ENCODE measurements at places on chromosomes 3 and 15.

- DNase-seq: no peak
- H3K27me3 ChIP-seq: no peaks in the 10 kb centered on the region
- peaks cover 15% of the 10 kb centered on the region for H3K36me3 ChIP-seq
- H3K4me3 ChIP-seq: no peak overlapping the region
- H3K27ac ChIP-seq: no peak overlapping the region
These were observed 36.3 kb upstream of the FBXL22 start for GRCh38 chr15:63560741-63561448.

DNA sequence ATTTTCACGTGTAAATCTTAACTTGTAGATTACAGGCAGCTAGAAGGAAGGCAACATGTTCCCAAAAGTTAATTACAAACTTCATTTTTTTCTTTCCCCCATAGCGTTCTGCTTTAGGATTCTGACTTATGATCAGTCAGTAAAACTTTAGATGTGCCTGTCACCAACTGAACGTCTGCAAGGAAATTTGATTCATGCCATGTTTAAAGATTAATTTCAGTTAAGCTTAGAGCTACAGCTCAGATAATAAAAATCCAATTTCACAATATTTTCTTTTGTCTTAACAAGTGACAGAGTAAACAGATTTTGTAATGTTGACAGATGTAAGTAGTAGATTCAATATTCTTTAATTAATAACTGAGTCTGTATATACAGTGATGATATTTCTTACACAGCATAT, 253.1 kb downstream of the NFKBIZ start:
- H3K4me1 ChIP-seq: no peaks in the 10 kb centered on the region
- no peak overlapping the region for H3K27ac ChIP-seq
- H3K4me3 ChIP-seq: no peak overlapping the region
- no peaks in the 10 kb centered on the region for H3K36me3 ChIP-seq
- no peak for DNase-seq

- no peak overlapping the region for H3K4me3 ChIP-seq
- no peaks in the 10 kb centered on the region for H3K4me1 ChIP-seq
- no peak overlapping the region for H3K27ac ChIP-seq
- no peak for DNase-seq
- H3K27me3 ChIP-seq: peaks cover 15% of the 10 kb centered on the region
These were observed 155.1 kb upstream of the FRMD4B start for GRCh38 chr3:69540706-69541581.

DNA sequence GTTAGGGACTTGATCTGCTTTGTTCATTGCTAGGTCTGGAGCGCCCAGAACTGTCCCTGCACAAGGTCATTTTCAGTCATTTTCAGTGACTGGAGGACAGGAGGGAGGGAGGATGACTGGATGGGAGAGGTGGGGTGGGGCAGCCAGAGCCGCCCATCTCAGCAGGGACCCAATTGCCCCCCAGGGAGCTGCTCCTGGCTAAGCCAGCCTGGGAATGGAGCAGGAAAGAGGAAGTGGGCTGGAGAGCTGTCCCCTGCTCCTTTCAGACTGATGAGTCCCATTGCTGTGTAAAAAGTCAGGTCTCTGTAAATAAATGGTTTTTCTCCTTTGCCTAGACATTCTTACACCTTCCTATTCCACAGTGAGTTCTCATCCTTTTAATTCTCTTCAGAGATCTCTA, 98.4 kb upstream of the RAD18 start:
- H3K4me3 ChIP-seq: no peak overlapping the region
- H3K27ac ChIP-seq: no peak overlapping the region
- no peaks in the 10 kb centered on the region for H3K27me3 ChIP-seq
- DNase-seq: no peak

DNA sequence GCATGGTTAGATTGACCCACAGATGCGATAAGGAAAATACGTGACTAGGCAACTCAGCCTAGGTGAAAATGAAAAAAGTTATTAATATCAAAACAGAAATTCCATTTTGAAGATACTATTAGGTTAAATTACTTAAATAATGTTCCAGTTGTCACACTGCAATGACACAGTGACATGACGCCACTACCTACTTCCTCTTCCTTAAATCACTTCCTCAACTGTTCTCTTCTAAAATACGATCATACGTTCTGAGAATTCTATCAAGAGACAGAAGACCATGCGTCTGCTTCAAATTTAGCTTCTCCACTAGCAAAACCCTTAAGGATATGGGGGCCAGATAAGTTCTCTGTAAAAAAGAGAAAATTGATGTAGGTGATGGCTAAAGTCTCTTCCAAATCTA, 18.2 kb downstream of the CMTM6 start:
- H3K36me3 ChIP-seq: peaks cover 2% of the 10 kb centered on the region
- H3K27ac ChIP-seq: no peak overlapping the region
- no peak overlapping the region for H3K4me3 ChIP-seq
- H3K27me3 ChIP-seq: no peaks in the 10 kb centered on the region
- DNase-seq: no peak
- no peaks in the 10 kb centered on the region for H3K4me1 ChIP-seq

DNA sequence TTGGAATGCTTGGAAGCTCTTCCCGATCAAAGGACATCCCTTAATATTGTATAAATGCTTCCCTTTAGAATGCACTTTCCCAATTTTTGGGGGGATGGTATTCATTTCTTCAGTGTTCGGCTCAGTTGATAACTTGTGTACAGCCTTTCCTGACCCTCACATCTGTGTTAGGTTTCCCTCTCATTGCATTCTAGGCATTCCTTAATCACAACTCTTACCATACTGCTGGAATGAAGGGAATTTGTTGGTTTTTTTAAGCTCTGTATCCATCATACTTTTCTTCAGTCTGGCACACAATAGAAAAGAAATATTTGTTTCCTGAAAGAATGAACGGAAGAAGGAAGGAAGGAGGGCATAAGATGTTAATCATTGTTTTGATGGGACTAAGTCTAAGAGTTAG, 119.5 kb downstream of the CHST2 start:
- DNase-seq: peak; percentile 71
- no peaks in the 10 kb centered on the region for H3K27me3 ChIP-seq
- H3K4me3 ChIP-seq: no peak overlapping the region
- no peak overlapping the region for H3K27ac ChIP-seq
- H3K4me1 ChIP-seq: no peaks in the 10 kb centered on the region
- no peaks in the 10 kb centered on the region for H3K36me3 ChIP-seq

DNA sequence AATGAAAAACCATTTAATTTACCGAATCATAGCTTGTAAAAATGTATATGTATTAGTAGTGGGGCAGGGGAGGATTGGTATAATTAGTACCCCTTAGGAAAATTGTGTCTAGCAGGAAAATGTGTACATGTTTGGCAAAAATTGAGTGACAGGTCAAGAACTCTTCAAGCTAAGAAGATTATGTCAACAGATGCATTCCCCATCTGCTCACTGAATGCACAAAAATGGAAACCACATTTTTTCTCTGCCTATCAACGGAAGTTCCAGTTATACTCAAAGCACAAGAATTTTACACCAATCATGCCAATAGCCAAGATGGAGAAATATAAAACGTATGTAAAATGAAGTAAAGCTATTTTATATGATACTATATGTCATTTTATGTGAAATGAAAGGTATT, 377.8 kb downstream of the KCNH8 start:
- no peaks in the 10 kb centered on the region for H3K4me1 ChIP-seq
- H3K36me3 ChIP-seq: no peaks in the 10 kb centered on the region
- H3K4me3 ChIP-seq: no peak overlapping the region
- no peaks in the 10 kb centered on the region for H3K27me3 ChIP-seq

DNA sequence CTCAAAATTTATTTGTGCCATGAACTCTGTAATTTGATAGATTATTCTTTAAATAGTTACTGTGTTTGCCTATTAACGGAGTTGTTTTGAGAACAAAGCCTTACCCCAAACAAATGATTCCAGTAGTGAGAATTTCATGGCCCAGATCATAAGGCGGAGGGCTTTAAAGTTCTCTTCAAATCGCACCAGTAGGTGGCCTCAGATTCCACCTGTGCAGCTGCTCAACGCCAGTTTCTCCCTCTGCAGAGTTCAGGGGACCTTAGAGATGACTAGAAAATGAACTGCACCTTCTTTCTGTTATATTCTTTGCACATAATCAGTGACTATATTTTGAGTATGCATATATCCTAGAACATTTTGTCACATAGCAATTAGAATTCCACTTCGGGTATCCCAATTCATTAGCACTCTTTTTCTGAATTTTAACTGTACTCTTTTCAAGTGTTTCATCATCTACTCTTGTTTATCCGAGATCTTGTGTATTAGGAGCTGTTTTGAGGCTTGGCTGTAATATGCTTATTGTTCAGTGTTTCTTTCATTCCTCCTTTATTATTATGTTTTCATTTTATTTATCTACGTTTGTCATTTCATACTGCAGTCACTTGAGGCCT, 232.6 kb upstream of the CHRM5 start:
- peak; percentile 58 for DNase-seq
- H3K36me3 ChIP-seq: no peaks in the 10 kb centered on the region
- no peaks in the 10 kb centered on the region for H3K4me1 ChIP-seq
- H3K27me3 ChIP-seq: no peaks in the 10 kb centered on the region

- H3K4me1 ChIP-seq: peaks cover 2% of the 10 kb centered on the region
- DNase-seq: peak; percentile 57
These were observed 348.6 kb upstream of the CDIN1 start for GRCh38 chr15:36230776-36231175.

- no peak overlapping the region for H3K27ac ChIP-seq
- H3K4me3 ChIP-seq: no peak overlapping the region
- peak; percentile 28 for DNase-seq
- no peaks in the 10 kb centered on the region for H3K36me3 ChIP-seq
- peaks cover 15% of the 10 kb centered on the region for H3K4me1 ChIP-seq
- H3K27me3 ChIP-seq: no peaks in the 10 kb centered on the region
These were observed 5.2 kb downstream of the SNRK start for GRCh38 chr3:43291546-43291945.

GRCh38 chr3:194736277-194736895, 50.7 kb downstream of the FAM43A start:
- peaks cover 11% of the 10 kb centered on the region for H3K27me3 ChIP-seq
- H3K27ac ChIP-seq: no peak overlapping the region
- no peaks in the 10 kb centered on the region for H3K4me1 ChIP-seq
- no peak for DNase-seq

DNA sequence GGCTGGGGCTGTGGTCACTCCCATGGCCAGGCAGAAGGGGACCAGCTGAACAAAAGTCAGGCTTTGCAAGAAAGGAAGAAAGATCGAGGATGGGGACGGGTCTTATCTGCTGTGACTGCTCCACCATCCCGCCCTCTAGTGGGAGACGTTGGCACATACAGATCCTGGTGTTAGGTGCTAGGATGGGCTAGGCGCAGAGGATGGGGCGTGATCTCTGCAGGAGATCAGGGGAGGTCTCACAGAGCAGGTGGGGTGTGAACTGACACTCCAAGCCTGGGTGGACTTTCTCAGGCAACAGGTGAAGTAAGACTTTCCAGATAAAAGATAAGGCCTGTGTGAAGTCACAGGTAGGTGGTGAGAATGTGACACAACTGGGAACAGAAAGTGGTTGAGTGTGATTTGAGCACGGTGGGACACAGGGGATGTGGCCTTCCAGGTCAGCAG, 141.9 kb upstream of the SMAD3 start:
- peaks cover 2% of the 10 kb centered on the region for H3K4me1 ChIP-seq
- no peaks in the 10 kb centered on the region for H3K27me3 ChIP-seq
- no peak for DNase-seq
- H3K36me3 ChIP-seq: no peaks in the 10 kb centered on the region

GRCh38 chr3:197027896-197028727, 1.5 kb downstream of the MELTF start:
- H3K36me3 ChIP-seq: no peaks in the 10 kb centered on the region
- no peak overlapping the region for H3K4me3 ChIP-seq
- peaks cover 14% of the 10 kb centered on the region for H3K4me1 ChIP-seq

GRCh38 chr3:101158374-101158773, 162.0 kb downstream of the IMPG2 start:
- H3K36me3 ChIP-seq: no peaks in the 10 kb centered on the region
- no peaks in the 10 kb centered on the region for H3K27me3 ChIP-seq
- peaks cover 2% of the 10 kb centered on the region for H3K4me1 ChIP-seq
- no peak overlapping the region for H3K4me3 ChIP-seq

- H3K27ac ChIP-seq: no peak overlapping the region
- no peaks in the 10 kb centered on the region for H3K27me3 ChIP-seq
These were observed 42.0 kb upstream of the SEC61A1 start for GRCh38 chr3:128009952-128010846.

DNA sequence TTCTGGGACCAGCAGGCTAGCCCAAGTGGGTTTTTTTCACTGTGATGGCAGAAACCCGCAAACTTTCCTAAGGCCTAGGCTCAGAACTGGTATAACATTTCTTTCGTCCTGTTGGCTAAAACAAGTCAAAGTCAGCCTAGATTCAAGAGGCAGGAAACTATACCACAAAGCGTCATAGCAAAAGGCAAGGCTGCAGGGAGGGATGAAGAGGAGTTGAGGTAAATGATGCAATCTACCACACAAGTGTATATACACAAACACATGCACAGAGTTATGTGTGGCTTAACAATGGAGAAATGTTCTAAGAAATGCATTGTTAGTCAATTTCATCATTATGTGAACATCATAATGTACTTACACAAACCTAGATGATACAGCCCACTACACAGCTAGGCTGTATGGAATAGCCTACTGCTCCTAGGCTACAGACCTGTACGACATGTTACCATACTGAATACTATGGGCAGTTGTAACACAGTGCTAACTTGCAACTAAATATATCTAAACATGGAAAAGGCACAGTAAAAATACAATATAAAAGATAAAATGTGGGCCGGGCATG, 225.6 kb downstream of the TBL1XR1 start:
- no peaks in the 10 kb centered on the region for H3K27me3 ChIP-seq
- H3K36me3 ChIP-seq: no peaks in the 10 kb centered on the region
- no peaks in the 10 kb centered on the region for H3K4me1 ChIP-seq
- no peak for DNase-seq
- H3K4me3 ChIP-seq: no peak overlapping the region

DNA sequence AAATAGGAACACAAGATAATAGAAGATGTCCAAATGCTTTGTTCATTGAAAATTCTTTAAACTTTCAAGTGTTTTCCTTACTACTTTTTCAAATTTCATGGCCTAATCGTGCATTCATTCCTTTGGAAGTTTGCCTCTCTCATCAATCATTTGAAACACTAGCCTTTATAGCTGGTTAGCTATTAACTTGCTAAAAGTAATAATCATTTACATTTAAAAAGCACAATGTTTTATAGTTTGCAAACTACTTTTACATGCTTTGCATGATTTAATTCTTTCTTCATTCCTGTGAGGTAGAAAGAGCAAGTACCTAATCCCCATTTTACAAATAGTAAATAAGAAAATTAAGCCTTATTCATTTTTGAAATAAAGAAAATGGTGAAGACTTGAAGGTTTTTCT, 137.4 kb upstream of the SLC7A14 start:
- H3K4me3 ChIP-seq: no peak overlapping the region
- no peaks in the 10 kb centered on the region for H3K27me3 ChIP-seq
- DNase-seq: no peak
- no peak overlapping the region for H3K27ac ChIP-seq
- H3K4me1 ChIP-seq: peaks cover 37% of the 10 kb centered on the region

DNA sequence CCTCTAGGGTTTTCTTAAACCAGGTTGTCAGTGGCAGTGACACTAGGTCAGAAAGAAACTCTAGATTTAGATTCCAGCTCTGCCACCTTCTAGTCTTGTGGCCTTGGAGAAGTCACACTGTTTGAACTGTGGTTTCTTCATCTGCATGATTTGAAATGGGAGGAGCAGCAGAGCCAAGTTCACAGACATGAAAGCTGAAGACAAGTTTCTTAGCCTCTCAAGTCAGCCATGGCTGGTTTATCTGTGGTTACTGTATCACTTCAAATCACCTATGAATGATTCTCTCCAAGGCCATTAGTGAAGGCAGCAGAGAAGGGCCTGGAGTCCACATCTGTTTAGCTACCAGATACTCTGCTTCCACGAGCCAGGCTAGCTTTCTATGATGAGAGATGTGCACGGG, 15.6 kb downstream of the CLEC3B start:
- H3K4me1 ChIP-seq: peaks cover 21% of the 10 kb centered on the region
- no peak for DNase-seq
- H3K27ac ChIP-seq: no peak overlapping the region
- H3K4me3 ChIP-seq: no peak overlapping the region
- H3K36me3 ChIP-seq: no peaks in the 10 kb centered on the region
- H3K27me3 ChIP-seq: no peaks in the 10 kb centered on the region
